ENCODE measurements at places on chromosomes 3 and 15.

DNA sequence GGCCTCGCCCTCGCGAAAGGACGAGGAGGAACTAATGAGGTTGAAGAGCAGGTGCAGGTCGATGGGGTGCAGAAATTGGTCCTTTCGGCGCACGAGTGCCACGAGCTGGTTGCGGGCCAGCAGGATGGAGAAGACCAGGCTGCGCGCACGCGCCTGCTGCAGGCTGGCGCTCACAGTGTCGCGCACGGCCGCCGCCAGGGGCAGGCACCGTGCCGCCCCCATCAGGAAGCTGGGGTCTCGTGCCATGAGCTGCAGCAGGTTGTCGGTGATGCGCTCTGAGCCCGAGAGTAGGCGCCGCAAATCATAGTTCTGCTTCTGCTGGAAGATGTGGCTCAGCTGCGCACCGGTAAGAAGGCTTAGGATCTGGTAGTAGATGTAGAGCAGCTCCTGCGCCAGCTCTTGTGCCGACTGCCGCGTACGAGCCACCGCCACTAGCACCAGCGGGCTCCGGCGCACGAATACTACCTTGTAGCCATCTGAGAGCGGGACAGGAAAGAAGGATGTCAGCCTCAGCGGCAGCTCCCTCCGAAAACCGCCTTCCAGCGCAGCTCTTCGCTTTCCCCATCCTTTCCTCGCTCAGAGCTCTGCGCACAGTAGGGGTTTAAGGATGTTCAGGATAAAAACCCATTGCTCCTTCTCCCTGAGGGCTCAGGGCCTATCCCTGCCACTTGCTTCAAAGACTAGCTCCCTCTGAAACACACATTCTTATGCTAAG lies 6.9 kb upstream of the MST1R start:
- DNase-seq: no peak

DNA sequence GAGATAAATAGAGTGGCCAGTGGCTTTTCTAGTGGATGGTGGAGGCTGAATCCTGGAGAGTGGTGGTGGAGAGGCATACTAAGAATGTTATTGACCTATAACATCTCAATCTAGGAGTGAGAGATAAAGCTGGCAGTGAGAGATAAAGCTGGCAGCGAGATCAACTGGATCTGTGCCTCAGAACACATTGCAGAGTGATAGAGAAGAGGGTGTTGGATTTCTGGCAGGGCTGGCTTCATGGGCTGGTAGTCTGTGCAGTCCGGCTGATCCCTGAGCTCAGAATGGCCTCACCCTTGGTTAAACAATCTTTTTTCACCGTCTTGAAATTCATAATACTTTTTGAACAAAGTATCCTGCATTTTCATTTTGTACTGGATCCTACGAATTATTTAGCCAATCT lies 221.2 kb downstream of the NLGN1 start:
- no peak for DNase-seq

- no peak for DNase-seq
Observed at GRCh38 chr3:101527441-101527840, 14.4 kb upstream of the SENP7 start.

DNA sequence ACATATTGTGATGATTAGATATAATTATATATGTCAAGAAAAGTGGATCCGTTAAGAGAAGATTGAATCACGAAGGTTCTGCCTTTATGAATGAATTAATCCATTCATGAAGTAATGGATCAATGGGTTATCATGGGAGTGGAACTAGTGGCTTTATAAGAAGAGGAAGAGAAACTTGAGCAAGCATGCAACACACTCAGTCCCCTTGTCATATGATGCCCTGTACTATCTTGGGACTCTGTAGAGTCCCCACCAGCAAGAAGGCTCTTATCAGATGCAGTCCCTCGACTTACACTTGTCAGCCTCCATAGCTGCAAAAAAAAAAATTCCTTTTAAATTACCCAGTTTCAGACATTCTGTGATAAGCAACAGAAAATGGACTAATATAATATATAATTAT lies 301.9 kb downstream of the RAP2B start:
- DNase-seq: no peak

DNA sequence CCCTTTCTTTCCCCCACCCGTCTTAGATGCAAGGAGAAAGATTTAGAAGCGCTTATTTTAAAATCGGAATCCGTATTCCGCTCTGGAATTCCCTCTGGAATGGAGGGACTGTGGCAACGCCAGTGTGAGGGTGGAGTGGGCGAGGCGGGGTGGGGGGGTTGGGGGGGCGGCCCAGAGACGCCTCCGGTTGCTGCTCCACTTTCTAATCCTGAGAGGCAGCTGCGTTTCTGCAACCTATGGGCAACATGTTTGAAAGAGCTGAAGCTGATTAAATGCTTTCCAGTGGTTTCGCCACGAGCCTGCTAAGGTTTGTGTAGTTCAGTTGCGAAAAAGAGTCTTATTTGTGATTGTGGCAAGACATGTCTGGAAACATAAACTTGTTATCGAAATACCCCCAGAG lies at the start of gene CCK:
CCK (minus strand) TSS at position 101 of the 400 bp plus-strand sequence. CDS start 2,555 bp downstream, outside the sequence.
- no peak for DNase-seq

DNA sequence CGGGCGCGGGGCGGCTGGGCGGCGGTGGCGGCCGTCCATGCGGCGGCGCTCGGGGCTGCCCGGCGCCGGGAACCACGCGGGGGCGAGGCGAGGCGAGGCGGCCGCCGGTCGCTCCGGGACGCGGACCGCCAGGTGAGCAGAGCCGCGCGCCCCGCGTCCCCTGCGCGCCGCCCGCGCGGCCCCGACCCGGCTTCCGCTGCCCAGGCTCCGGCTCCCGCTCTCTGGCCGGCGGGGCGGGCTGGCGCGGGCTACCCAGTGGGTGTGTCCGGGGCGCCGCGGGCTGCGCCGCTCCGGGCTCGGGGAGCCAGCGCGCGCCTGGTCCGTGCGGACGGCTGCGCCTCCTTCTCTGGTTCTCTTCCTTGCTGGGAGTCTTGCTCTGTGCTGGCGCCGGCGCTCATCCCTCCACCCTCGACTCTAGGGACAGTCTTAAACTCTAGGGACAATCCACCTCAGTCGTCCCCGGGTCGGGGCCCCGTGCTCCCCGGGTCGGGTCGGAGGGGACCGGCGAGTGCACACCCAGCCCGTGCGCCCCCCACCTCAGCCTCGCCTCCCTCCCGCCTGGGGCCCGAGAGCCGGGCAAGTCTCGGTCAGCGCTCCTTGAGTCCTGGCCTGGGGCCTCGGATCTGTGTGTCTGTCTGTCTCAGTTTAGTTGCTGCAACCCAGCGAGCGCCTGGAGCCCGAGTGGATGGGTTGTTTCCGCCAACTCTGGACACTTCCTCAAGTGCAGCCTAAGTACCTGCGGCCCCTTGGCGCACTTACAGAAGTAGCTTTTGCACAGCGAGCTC lies 488 bp downstream of the THSD4 start:
- DNase-seq: no peak

DNA sequence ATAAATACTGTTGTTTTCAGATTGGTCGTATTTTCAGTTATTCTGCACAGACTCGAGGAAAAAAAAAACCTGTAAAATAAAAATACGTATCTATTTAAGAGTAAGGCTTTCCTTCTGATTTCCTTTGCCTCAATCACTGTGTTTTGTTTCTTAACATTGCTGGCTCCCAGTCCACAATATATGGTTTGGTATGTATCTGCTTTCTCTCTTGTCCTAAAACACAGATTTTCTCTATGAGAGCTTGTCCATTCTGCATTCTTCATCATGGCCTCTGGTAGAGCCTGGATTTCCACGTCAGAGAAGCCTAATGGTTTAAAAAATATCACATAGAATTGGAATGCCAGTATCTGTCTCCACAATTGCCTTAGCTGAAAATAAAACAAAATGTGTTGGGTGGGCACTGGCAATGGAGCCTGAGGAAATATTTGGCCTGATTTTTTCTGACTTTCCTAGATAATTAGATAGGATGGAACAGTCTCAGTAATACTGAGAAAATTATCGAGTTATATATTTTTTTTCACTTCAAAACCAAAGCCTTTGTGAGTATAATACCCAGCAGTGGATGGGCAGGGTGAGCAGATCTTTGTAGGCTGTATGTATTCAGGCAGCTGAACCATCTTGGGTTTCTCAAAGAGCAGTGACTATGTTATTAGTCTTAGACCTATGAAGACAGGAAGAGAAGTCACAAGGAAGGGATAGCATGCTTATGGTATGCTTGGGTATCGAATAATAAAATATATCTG lies 1.9 kb downstream of the CD200 start:
- no peak for DNase-seq

Measured in activated CD8-positive, alpha-beta memory T cell treated with anti-CD3 and anti-CD28 coated beads for 1 hour (primary cell).